ENCODE measurements at places on chromosomes 12 and 14.

DNA sequence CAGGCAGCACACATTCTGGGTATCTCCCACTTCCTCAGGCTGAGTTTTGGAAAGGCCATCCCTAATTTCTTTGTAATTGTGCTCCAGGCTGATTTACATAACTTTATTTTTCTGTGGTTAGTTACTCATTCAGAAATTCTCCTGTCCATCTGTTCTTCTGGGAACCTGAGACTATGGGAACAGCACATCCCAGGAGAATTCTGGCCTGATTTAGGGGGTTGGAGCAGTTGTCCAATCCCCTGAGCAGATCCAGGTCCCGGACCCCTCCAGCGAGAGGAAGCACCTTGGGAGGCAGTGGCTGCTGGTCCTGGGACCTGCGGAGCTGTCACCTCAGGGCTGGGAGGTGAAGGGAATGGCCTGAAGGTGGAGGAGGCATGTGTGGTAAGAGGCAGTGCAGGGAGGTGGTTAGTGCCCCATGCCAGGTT is 40.4 kb downstream of the TSPAN9 start:
- H3K27ac ChIP-seq, result no peak overlapping the region
- peak; percentile 54 for DNase-seq
- no peaks in the 10 kb centered on the region for H3K36me3 ChIP-seq
- H3K4me3 ChIP-seq, result no peak overlapping the region
- H3K27me3 ChIP-seq, result no peaks in the 10 kb centered on the region

GRCh38 chr12:47078733-47079467 is 521 bp upstream of the PCED1B start:
- peak overlapping the region; percentile 98 for H3K27ac ChIP-seq
- H3K4me1 ChIP-seq, result peaks cover 44% of the 10 kb centered on the region
- H3K36me3 ChIP-seq, result peaks cover 31% of the 10 kb centered on the region
- H3K27me3 ChIP-seq, result no peaks in the 10 kb centered on the region

DNA sequence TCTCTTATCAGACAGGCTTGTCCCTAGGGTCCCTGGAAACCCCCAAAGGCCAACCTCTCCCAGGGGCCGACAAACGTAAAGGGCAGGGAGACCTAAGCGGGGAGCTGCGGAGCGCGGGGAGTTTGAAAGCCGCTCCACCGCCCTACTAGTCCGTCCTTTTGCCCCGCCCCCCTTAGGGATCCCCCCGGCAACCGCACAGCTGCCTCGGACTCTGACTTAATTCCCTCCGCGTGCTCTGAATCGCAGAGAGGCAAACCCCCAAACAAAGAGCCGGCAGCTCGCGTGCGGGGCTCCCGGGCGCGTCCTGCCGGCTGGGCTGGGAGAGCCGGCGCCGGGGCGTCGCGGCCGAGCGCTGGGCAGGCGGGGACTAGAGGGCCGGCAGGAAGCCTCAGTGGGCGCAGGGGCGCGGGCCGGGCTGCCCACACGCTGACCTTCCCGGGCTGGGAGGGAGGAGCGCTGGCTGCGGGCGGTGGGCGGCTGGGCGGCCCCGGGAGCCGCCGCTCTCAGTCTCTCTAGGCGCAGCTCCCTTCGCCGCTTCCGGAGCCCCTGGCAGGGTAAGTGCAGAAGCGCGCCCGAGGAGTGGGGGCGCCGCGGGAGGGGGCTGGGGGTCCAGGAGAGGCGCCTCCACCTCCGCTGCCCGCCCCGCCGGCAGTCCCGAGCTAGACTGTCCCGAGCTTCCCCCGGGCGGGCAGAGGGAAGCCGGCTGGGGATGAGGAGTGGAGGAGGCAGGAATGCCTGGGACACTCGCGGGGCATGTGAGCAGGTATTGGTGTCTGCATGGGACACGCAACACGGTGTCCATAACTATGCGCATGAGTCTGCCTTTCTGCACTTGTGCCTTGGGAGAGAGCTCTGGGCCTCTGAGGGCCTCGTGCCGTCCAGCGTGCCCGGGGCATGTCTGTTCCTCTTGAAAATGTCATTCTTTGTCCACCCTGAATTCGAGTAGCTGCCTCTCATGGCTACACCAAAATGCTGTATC is at the start of gene TSPAN11:
Gene TSPAN11 (plus strand): TSS at position 506 of the 979 bp plus-strand sequence. CDS start 27,244 bp downstream, outside the sequence.
- no peaks in the 10 kb centered on the region for H3K4me1 ChIP-seq
- H3K4me3 ChIP-seq, result no peak within 1 kb of the TSS
- H3K36me3 ChIP-seq, result no peaks in the 10 kb centered on the region
- no peak for DNase-seq
- no peak within 1 kb of the TSS for H3K27ac ChIP-seq

- H3K4me3 ChIP-seq, result no peak overlapping the region
- no peaks in the 10 kb centered on the region for H3K36me3 ChIP-seq
- no peaks in the 10 kb centered on the region for H3K27me3 ChIP-seq
- no peak for DNase-seq
These were observed 173.3 kb downstream of the PPM1H start for GRCh38 chr12:62761658-62762057.

DNA sequence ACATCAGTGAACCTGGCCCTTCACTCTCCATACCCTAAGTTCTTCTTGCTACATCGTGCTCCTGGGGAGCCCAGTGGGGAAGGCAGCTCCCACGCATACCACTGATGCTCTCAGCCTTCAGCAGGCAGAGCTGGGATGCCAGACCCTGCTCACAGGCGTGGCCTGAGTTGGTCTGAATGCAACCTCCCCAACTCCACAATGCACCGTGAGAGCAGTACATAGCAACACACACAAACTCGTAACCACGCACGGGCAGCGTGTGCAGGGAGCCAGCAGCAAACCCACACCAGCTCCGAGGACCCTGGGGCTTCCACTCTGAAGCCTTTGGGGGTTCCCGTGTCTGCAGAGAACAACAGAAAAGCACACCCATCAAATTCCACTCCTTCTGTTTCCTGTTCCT is 37.3 kb downstream of the ANO2 start:
- DNase-seq, result no peak
- H3K27me3 ChIP-seq, result peaks cover 89% of the 10 kb centered on the region
- H3K36me3 ChIP-seq, result no peaks in the 10 kb centered on the region
- no peaks in the 10 kb centered on the region for H3K4me1 ChIP-seq
- no peak overlapping the region for H3K27ac ChIP-seq

- H3K36me3 ChIP-seq, result no peaks in the 10 kb centered on the region
- no peak overlapping the region for H3K4me3 ChIP-seq
- no peaks in the 10 kb centered on the region for H3K27me3 ChIP-seq
- no peaks in the 10 kb centered on the region for H3K4me1 ChIP-seq
These were observed 264.2 kb downstream of the GPHN start for GRCh38 chr14:66772146-66772545.

GRCh38 chr12:121799842-121800693 is 3.7 kb upstream of the SETD1B start:
- peak overlapping the region; percentile 74 for H3K4me3 ChIP-seq
- peak; percentile 79 for DNase-seq
- no peaks in the 10 kb centered on the region for H3K36me3 ChIP-seq
- no peaks in the 10 kb centered on the region for H3K27me3 ChIP-seq

DNA sequence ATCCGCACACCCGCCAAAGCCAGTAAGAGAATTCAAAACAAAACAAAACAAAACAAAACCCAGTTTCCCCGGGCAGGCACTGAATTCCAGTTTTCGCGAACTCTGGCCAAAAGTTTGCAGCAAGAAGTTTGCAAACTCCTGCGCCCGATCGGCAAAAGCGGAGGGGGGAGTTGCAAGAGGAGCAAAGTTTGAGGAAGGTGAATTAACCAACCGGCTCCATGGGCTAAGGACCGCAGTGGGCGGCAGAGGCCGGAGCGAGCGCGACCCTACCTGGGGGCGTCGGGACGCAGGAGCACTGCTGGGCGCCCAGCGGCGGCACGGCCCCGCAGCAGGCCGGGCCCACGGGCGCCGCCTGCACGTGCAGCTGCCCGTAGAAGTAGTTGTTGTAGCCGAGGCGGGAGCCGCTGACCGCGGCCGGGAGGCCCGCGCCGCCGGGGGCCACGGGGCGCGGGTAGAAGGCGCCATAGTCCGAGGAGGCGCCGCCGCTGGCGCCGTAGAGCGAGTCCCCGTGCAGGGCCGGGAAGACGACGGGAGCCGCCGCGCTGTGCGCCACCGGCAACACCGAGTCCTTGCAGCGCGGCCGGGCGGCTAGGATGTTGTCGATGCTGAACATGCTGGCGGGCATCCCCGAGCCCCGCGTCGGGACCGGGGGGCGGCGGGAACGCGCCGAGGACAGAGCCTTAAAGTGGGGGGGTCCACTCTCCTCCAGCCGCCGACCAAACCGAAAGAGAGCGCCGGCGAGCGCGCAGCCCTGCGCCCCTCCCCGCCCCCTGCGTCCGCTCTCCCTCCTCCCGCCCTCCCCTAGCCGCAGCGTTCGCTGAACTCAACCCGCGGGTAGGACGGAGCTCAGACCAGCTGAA is at the start of gene GSC:
Gene GSC (minus strand): TSS at position 723 of the 860 bp plus-strand sequence. CDS start 98 bp downstream, at position 625.
- H3K4me3 ChIP-seq, result no peak within 1 kb of the TSS
- no peaks in the 10 kb centered on the region for H3K36me3 ChIP-seq
- no peak within 1 kb of the TSS for H3K27ac ChIP-seq
- DNase-seq, result no peak
- H3K27me3 ChIP-seq, result peaks cover 27% of the 10 kb centered on the region

- no peak overlapping the region for H3K27ac ChIP-seq
- no peak for DNase-seq
- H3K36me3 ChIP-seq, result no peaks in the 10 kb centered on the region
- no peak overlapping the region for H3K4me3 ChIP-seq
- H3K4me1 ChIP-seq, result peaks cover 24% of the 10 kb centered on the region
These were observed 91.5 kb upstream of the IGF1 start for GRCh38 chr12:102571889-102572288.

GRCh38 chr12:113684908-113685782 is 213.5 kb upstream of the LHX5 start:
- no peak for DNase-seq
- H3K36me3 ChIP-seq, result no peaks in the 10 kb centered on the region
- H3K4me1 ChIP-seq, result no peaks in the 10 kb centered on the region
- H3K27me3 ChIP-seq, result peaks cover 4% of the 10 kb centered on the region
- no peak overlapping the region for H3K4me3 ChIP-seq
- no peak overlapping the region for H3K27ac ChIP-seq

DNA sequence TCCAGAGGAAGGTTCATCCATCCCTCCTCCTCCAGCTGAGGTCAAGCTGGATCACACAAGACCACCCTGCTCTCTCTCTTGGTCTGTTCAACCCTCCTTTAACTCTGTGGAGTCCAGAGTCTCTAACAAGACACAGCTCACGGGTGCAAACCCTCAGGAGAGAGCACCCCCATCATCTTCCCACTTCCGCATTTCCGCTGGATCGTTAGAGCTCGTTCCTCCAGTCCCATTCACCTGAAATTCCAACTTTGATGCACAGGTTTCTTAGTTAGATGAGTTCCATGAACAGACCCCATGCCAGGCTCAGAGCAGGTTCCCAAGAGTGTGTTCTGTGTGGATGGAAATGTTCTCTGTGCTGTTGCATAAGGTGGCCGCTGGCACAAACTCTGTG is 44.5 kb upstream of the P2RX7 start:
- H3K4me3 ChIP-seq, result no peak overlapping the region
- no peaks in the 10 kb centered on the region for H3K36me3 ChIP-seq
- no peak overlapping the region for H3K27ac ChIP-seq
- DNase-seq, result no peak
- H3K4me1 ChIP-seq, result no peaks in the 10 kb centered on the region

- no peak for DNase-seq
- H3K27ac ChIP-seq, result no peak overlapping the region
- peaks cover 25% of the 10 kb centered on the region for H3K4me1 ChIP-seq
These were observed 18.1 kb downstream of the EGLN3 start for GRCh38 chr14:33932576-33933345.

- no peak overlapping the region for H3K27ac ChIP-seq
- H3K27me3 ChIP-seq, result no peaks in the 10 kb centered on the region
- no peak for DNase-seq
- no peak overlapping the region for H3K4me3 ChIP-seq
- H3K36me3 ChIP-seq, result no peaks in the 10 kb centered on the region
- H3K4me1 ChIP-seq, result no peaks in the 10 kb centered on the region
These were observed 714.6 kb downstream of the GALC start for GRCh38 chr14:87278415-87278814.

DNA sequence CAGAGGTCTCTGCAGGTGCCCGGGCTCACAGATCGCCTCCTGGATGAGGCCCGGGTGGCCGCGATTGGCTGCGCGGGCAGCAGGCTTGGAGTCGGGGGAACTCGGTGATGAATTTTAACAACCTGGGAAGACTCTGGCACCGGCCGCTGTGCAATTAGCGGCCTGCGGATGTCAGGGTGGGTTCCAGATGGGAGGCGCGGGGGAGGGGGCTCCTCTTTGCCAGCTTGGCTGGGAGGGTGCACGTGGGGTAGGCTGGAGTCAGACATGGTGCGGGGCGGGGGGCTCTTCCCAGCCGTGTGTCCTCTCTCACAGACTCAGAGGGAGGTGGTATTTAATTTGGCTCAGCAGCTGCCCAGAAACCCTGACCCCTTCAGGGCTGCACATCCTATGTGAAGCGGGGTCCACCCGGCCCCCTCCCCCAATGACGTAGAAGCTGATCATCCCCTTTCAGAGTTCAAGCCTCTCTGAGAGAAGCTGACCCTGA is 81.4 kb downstream of the KIF26A start:
- no peak for DNase-seq

DNA sequence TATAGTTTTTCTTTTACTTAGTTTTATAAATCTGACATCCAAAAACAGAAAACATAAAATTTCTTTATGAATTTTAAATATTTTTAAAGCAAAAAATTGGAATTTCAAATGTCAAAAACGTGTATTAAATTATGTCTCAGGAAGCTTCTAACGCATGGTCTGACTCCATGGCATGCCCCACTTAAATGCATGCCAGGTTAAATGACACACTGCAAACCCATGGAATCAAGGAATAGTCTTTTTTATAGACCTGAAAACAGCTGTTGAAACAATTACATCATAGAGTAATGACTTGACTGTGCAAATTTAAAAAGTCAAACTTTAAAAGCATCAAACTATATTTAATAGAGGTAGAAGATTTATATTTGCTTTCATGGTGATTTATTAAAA is 96.1 kb upstream of the DACT1 start:
- DNase-seq, result no peak
- no peak overlapping the region for H3K4me3 ChIP-seq
- no peak overlapping the region for H3K27ac ChIP-seq
- no peaks in the 10 kb centered on the region for H3K4me1 ChIP-seq
- no peaks in the 10 kb centered on the region for H3K36me3 ChIP-seq
- H3K27me3 ChIP-seq, result no peaks in the 10 kb centered on the region

DNA sequence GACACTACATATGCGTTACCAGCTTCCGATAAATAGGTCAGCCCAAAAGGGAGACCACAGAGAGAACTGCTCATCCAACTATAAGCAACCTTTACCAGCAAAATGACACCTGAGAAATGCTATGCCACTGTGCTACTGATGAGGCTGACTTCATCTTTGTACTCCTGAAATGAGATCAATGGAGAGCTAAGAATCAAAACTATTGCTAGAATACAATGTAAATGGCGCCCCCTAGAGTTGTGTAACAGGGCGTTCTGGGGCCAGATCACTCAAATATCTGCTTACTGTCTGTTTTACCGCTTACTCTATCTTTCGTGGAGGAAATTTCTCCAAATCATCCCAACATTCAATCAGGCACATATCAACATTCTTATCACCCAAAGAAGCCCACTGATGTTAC is 4.6 kb downstream of the ZNF384 start:
- no peak overlapping the region for H3K27ac ChIP-seq
- H3K36me3 ChIP-seq, result peaks cover 31% of the 10 kb centered on the region
- H3K4me1 ChIP-seq, result peaks cover 19% of the 10 kb centered on the region
- DNase-seq, result no peak
- no peaks in the 10 kb centered on the region for H3K27me3 ChIP-seq
